Activated CD4-positive, alpha-beta T cell treated with anti-CD3 and anti-CD28 coated beads, Interleukin-2, amount 10 ng/mL, durations not matched to agents 7 days and 5 days (primary cell): ENCODE measurements at places on chromosomes 11 and 22.

- DNase-seq: no peak
- H3K36me3 ChIP-seq: no peaks in the 10 kb centered on the region
- no peaks in the 10 kb centered on the region for H3K27me3 ChIP-seq
- H3K27ac ChIP-seq: no peak overlapping the region
- H3K4me1 ChIP-seq: peaks cover 20% of the 10 kb centered on the region
These were observed 7.0 kb downstream of the PPM1F start for GRCh38 chr22:21945453-21946261.

DNA sequence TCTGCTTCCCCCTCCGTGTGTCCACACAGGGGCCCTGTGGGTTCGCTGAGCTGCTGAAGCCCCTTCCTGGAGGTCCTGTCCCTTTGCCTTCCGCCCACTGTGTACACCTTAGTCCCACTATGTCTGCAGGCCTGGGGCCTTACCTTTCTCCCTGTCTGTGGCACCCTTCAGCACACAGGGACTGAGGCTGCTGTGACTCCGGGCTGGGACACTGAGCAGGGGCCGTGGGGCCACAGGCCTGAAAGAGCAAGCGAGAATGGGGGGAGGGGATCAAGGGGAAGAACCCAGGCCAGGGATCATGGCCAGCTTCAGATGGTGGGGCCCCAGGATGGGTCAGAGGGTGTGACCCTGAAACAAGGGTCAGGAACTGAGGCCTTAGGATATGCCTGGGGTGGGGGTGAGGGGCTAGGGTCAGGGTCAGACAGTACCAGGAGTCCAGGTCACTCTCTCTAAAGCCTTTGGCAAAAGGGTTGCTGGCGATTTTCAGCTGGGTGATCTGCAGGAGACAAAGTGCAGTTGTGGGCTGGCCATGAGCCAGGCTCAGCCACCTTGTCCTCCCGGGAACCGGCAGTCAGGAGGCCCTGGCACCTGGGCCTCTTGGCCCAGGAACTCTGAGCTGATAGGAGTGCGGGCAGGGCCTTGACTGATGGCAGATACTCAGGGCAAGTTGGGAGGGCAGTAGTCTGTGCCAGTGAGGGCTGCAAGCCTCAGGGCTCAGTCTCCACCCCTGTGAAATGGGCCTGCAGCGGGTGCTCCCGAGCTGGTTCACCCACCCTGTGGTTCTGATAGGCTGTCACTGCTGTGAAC is 2.6 kb upstream of the NUDT8 start:
- no peaks in the 10 kb centered on the region for H3K27me3 ChIP-seq
- peak overlapping the region; percentile 46 for H3K4me3 ChIP-seq
- peaks cover 25% of the 10 kb centered on the region for H3K4me1 ChIP-seq
- DNase-seq: no peak

GRCh38 chr22:48938741-48939140 is 888.9 kb downstream of the BRD1 start:
- H3K4me1 ChIP-seq: no peaks in the 10 kb centered on the region
- H3K4me3 ChIP-seq: no peak overlapping the region
- H3K27ac ChIP-seq: no peak overlapping the region
- H3K27me3 ChIP-seq: no peaks in the 10 kb centered on the region
- no peaks in the 10 kb centered on the region for H3K36me3 ChIP-seq

DNA sequence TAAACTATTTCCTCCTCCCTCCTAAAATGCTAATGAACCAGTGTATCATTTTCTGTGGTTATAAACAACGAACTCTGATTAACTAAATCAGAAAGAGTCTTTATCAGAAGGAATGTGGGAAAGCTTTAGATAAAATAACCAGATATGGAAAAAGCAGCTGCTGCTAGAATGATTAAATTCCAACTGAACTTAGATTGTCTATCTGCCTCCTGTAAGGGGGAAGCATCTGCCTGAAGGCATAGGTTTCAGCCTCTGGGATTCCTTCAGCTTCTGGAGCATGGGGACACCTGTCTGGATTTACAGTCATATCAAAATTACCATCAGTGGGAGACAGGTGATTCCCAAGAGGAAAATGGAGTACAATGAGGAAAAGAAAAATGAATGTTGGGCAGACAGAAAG is 1095.5 kb upstream of the CCDC90B start:
- H3K27me3 ChIP-seq: no peaks in the 10 kb centered on the region
- H3K4me3 ChIP-seq: no peak overlapping the region
- H3K27ac ChIP-seq: no peak overlapping the region
- no peaks in the 10 kb centered on the region for H3K4me1 ChIP-seq
- no peak for DNase-seq

- H3K4me1 ChIP-seq: peaks cover 11% of the 10 kb centered on the region
- no peak overlapping the region for H3K27ac ChIP-seq
- H3K4me3 ChIP-seq: no peak overlapping the region
- no peak for DNase-seq
- H3K36me3 ChIP-seq: peaks cover 67% of the 10 kb centered on the region
- no peaks in the 10 kb centered on the region for H3K27me3 ChIP-seq
These were observed 48.4 kb downstream of the DDX10 start for GRCh38 chr11:108713076-108713790.
